ENCODE measurements at places on chromosomes 2 and 18.

GRCh38 chr2:233256048-233256447, 4.6 kb downstream of the ATG16L1 start:
- no peak for DNase-seq

DNA sequence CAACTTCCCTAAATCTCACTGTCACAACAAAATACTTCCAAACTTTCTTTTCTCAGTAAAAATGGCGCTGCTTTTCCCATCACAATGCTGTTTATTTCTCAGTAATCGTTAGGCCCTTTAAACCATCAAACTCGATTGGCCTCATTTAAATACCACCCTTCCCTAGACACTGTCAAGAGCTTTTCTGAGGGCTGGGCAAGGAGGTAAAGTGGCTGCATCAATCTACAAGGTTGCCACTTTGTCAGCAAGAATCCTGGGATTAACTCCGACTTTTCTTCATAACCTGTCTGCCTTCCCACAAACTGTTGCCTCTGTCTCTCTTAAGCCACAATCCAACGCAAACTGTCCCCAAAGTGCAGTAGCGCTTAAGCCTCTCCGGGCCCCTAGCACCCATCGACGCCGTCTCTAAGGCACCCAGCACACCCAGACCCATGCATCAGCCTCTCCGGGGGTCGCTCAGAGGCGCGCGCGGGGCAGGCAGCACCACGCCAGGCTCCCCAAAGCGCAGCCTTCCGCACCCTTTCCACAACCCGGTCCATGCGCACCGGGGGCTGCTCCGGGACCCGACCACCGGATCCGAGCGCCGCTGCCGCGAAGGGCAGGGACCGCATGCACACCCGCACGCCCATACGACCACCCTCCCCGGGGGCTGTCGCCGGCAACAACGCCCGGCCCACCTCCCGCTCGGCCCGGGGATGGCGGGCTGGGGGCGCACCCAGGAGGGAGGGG, 683 bp downstream of the MBOAT2 start:
- DNase-seq = peak; percentile 24

DNA sequence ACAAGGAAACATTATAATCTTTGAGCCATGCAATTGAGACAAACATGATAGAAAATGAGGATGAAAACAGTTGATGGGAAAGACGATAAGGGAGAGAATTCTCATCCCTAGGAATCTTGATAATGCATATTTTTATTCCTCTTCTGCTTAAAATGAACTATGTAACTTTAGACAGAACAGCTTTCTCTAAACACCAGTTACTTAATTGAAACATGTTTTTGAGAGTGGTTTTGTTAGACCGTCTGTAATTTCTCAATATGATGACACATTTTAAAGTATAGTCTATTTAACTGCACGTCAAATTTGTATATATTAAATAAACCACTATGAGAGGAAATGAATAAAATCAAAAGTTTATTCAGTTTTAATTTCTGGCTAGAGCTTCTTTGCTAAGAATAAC, 1453.9 kb upstream of the NXPH2 start:
- no peak for DNase-seq

DNA sequence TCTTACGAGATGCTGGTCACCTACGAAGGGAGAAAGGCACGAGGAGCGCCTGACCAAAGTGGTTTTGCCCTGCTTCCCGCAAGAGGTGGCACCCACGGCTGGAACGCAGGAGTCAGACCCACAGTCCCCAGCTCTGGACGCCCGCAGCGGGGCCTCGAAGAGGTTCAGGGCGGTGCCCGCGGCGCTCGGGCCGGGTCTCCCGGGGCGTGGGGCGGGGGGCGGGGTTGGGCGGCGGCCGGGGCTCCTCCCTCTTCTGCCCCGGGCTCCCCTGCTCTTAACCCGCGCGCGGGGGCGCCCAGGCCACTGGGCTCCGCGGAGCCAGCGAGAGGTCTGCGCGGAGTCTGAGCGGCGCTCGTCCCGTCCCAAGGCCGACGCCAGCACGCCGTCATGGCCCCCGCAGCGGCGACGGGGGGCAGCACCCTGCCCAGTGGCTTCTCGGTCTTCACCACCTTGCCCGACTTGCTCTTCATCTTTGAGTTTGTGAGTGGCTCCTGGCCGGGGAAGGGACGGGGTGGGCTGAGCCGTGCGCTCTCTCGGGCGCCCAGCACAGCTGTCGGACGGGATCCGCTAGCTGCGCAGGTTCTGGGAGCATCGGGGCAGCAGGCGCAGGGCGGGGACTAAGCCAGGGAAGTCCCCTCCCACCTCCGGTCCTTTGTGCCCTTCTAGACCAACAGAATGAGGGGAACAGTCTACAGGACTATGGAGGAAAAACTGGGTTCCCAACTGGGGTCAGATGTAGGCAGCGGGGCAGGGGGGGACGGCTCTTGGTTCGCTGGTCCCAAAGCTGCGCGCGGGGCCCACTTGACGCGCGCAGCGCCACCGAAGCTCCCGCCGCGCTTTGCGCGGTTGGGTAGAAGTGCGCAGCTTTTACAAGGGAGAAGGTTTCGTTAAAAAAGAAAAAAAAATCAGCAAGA, at the start of gene MAL:
Gene MAL (plus strand): TSS at position 303 of the 914 bp plus-strand sequence. CDS start 85 bp downstream, at position 388.
- DNase-seq = no peak

DNA sequence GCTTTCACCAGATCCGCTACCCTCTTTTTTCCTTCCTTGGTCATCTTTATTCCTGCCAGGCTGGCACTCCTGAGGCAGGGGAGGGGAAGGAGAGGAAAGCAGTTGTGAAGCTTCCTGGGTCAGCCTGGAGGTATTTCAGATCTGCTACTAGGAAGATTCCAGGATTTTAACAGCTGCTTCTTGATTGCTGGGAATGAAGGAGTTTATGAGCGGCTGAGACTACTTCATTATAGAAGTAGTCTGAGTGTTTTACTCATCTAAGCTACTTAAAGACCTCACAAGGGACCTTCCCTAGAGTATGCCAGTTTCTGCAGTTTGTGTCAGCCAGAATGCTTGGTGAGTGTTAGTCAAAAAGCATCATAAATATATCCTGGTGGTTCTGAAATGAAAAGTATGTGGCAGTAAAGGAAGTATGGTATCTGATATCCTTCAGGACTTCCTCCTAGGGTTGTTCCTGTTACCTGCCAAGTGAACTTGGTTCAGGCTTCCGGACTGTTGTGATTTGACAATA, 1.9 kb downstream of the TANC1 start:
- no peak for DNase-seq

DNA sequence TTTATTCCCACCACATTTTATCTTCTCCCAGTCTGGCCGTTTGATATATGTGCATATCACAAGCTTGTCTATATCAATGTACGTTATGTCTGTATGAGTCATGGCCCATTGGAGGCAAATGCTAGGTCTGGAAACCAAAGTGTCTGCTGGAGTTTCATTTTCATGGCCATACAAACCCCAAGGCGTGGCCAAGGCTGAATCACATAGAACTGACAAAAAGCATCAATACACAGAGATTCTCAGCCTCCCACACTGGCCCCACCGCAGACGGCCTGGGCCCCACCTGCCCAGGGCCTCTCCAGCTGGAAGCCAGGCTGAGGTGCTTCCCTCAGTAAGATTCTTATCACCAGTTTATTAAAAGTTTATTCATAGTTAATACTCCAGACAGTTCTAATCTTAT, 40.5 kb upstream of the SALL3 start:
- DNase-seq = no peak

DNA sequence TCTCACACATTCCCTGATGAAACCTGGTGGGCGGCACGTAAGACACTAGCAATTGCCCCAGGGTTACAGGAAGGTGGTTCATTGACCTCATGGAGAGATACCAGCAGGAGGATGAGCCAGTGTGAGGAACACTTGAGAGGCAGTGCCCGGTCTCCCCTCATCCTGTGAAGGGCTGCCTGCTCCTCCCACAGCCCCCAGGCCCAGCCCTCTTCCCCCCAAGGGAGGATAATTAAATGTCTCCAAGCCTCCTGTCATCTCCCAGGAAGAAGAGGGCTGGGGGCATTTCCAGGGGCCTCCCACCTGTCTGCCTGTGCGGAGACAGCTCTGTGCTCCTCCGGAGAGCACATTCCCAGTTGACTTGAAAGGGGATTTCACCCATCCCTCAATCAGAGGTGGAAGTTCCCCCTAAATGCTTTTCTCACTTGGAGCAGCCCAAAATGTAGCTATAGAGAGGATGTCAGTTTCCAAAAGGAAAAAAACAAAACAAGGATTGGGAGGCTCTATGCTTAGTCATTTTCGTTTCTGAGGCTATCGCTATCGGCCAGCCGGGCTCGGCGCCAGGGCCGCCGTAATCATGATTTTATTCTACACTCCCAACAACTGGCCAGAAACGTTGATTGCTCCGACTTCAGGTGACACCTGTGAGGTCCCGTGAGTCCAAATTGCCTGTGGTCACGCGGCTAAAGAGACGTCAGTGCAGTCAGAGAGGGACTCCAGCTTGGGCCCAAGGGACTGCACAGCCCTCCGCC, 7.1 kb downstream of the KCNF1 start:
- DNase-seq = no peak

DNA sequence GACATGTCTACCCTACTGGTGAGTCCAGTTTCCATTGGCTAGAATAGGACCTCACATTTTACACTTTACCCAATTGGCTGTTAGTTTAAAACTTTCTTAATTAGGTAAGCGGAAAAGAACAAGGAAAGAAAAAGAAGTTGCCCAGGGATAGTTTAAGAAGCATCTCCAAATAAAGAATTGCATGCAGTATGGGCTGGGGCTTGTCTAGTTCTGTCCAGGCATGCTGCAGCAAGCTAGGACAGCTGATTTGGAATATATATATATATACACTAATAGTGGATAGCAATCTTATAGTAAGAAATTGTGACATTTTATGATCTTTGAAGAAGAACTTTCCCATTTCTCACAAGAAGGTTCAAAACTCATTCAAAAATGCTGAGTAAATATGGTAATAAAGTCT, 90.0 kb upstream of the ERBB4 start:
- DNase-seq = no peak

- no peak for DNase-seq
Observed at GRCh38 chr2:120794716-120795115, 59.0 kb downstream of the GLI2 start.

DNA sequence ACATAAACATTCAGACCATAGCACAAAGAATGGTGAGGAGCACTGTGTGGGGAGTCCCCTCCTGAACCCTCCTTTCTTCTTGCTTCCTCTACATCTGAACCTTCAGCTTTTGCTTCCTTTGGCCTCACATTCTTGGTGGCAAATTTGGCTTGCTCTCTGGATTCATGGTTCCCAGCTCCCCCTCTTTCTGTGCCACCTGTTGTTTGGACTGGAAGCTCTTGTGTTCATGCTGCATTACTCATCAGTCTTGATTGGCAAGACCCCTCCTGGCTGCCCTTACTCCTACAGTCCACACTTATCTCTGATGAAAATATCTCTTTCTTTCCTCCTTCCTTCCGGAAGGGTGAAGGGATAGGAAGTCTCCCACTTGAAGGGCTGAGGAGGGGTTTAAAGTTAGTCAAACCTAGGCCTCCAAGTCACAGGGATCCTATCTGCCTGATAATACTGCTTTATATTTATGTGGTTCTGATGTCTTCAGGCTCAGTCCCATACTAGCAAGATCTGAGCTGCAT, 70.0 kb downstream of the MYO3B start:
- DNase-seq = no peak
